Naive thymus-derived CD4-positive, alpha-beta T cell (primary cell): ENCODE measurements at places on chromosomes 5 and 9. TPM values are rescaled to one million over a fixed set of nuclear protein-coding genes. Genes with fewer than 3 reads are reported as not detected.

- no peak for DNase-seq
- H3K4me1 ChIP-seq: no peaks in the 10 kb centered on the region
- H3K27ac ChIP-seq: no peak overlapping the region
- H3K27me3 ChIP-seq: no peaks in the 10 kb centered on the region
- H3K36me3 ChIP-seq: no peaks in the 10 kb centered on the region
These were observed 71.2 kb upstream of the GNA14 start for GRCh38 chr9:77719321-77719720.

- H3K36me3 ChIP-seq: no peaks in the 10 kb centered on the region
- no peak for DNase-seq
- H3K27ac ChIP-seq: no peak overlapping the region
- no peaks in the 10 kb centered on the region for H3K27me3 ChIP-seq
These were observed 339.1 kb upstream of the CCNH start for GRCh38 chr5:87751824-87752223.

GRCh38 chr5:1725641-1726468 lies 73.8 kb downstream of the MRPL36 start:
- no peak for DNase-seq
- H3K4me1 ChIP-seq: no peaks in the 10 kb centered on the region
- peak overlapping the region; percentile 23 for H3K4me3 ChIP-seq
- no peaks in the 10 kb centered on the region for H3K27me3 ChIP-seq
- no peak overlapping the region for H3K27ac ChIP-seq

DNA sequence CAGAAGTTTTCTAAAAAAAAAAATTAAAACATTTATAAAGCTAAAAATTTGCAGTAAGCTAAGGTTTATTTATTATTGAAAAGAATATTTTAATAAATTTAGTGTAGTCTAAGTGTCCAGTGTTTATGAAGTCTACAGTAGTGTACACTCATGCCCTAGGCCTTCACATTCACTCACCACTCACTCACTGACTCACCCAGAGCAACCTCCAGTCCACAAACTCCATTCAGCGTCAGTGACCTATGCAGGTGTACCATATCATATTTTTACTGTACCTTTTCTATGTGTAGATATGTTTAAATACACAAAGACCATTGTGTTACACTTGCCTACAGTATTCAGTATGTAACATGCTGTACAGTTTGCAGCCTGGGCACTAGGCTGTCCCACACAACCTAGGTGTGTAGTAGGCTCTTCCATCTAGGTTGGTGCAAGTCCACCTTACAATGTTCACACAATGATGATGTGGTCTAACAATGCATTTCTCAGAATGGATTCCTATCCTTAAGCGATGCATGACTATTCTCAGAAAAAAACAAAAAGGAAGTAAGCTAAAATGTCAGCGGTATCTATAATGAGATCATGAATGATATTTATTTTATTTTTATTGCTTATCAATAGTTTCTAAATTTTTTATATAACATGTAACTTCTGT lies 336.7 kb downstream of the AGTPBP1 start:
- H3K4me3 ChIP-seq: no peak overlapping the region
- no peaks in the 10 kb centered on the region for H3K27me3 ChIP-seq
- DNase-seq: no peak
- H3K27ac ChIP-seq: no peak overlapping the region

GRCh38 chr5:52743970-52744369 lies 43.7 kb upstream of the ITGA1 start:
- no peaks in the 10 kb centered on the region for H3K27me3 ChIP-seq
- H3K4me3 ChIP-seq: no peak overlapping the region
- DNase-seq: peak; percentile 55
- peaks cover 35% of the 10 kb centered on the region for H3K4me1 ChIP-seq
- peak overlapping the region; percentile 49 for H3K27ac ChIP-seq
- no peaks in the 10 kb centered on the region for H3K36me3 ChIP-seq

GRCh38 chr5:163870441-163870840 lies 365.0 kb downstream of the MAT2B start:
- H3K4me1 ChIP-seq: no peaks in the 10 kb centered on the region
- DNase-seq: no peak
- H3K36me3 ChIP-seq: no peaks in the 10 kb centered on the region
- no peak overlapping the region for H3K27ac ChIP-seq

DNA sequence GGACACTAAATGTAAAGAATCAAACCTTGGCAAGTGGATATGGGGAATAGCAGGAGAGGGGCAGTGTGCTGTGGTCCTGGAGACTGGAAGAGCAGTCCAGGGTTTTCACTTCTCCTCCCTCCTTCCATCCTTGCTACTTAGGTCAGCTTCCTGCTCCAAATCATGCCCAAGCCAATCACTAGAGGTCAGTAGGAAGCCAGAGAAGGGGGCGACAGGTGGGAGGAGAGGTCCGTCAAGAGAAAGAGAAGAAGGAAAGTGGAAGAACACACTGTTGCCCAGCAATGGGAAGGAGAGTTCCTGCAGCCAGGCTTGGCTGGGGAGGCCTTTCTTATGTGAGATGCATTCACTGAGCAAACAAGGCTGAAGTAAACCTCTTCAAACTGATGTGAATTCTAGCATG lies 289.6 kb downstream of the DTWD2 start:
- H3K27ac ChIP-seq: no peak overlapping the region
- H3K36me3 ChIP-seq: no peaks in the 10 kb centered on the region
- no peak for DNase-seq
- H3K4me3 ChIP-seq: no peak overlapping the region

GRCh38 chr5:67268231-67269021 lies 71.8 kb upstream of the CD180 start:
- DNase-seq: no peak
- no peaks in the 10 kb centered on the region for H3K4me1 ChIP-seq
- no peaks in the 10 kb centered on the region for H3K36me3 ChIP-seq
- no peak overlapping the region for H3K27ac ChIP-seq

GRCh38 chr5:90558344-90559192 lies at the start of gene ADGRV1:
ADGRV1 (plus strand) TSS chr5:90558797; CDS start chr5:90558896, 99 bp downstream.
- no peak within 1 kb of the TSS for H3K4me3 ChIP-seq
- no peak for DNase-seq
- H3K27ac ChIP-seq: no peak within 1 kb of the TSS
- no peaks in the 10 kb centered on the region for H3K4me1 ChIP-seq

DNA sequence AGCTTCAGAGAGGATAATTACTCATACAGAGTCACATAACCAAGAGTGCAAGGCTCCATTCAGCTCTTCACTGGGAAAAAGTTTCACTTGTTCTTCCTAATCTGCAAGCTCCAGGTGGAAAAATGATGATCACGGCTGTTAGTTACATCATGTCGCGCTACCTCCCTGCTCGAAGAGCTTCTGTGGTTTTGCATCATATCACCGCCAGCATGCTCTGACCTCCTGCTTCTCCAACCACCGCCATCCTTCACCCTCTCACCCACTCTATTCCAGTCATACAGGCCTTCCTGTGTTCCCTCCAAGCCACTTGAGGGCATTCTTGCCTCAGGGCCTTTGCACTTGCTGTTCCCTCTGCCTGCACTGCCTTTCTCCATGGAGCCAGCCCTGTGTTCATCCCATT lies 47.1 kb downstream of the COL27A1 start:
- H3K27ac ChIP-seq: no peak overlapping the region
- H3K36me3 ChIP-seq: no peaks in the 10 kb centered on the region
- no peak overlapping the region for H3K4me3 ChIP-seq
- no peak for DNase-seq

GRCh38 chr9:137046088-137046787 lies at the start of gene NPDC1:
NPDC1 (minus strand) TSS chr9:137046177; CDS start chr9:137045989, 188 bp downstream.
- no peak within 1 kb of the TSS for H3K27ac ChIP-seq
- peaks cover 9% of the 10 kb centered on the region for H3K27me3 ChIP-seq
- H3K36me3 ChIP-seq: no peaks in the 10 kb centered on the region

DNA sequence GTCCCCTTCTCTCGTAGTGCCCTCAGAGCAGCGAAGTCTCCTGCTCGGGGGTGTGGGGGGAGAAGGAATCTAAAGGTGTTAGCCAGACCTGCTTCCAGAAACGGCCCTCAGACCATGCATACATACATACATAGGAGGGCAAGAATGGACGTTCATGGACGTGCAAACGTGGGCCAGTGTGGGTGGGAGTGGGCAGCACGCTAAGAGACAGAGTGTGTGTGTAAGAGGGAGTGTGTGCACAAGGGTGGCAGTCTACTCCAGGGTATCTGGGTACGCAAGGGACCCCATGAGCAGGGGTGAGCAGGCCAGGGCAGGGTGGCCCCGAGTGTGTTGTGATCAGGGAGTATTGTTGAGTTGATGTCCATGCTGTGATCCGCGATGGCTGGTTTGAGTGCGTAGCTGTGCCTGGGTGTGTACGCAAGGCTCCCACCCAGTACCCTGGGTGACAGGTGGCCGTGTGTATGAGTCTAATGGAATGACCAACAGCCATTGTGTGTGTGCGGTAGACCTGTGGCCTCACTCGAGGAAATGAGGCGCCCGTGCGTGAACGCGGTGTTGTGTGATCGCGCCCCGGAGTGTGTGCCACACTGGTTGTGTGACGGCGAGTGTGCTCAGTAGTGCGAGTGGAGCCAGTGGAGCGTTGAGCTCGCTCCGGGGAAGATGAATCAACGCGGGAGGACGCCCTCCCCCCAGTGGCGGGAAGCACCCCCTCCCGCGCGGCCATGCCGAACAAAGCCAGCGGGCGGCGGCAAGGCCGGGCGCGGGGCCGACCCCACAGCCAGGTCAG lies 826 bp downstream of the GPRIN1 start:
- no peak overlapping the region for H3K27ac ChIP-seq
- H3K4me1 ChIP-seq: peaks cover 3% of the 10 kb centered on the region
- peaks cover 5% of the 10 kb centered on the region for H3K27me3 ChIP-seq
- no peaks in the 10 kb centered on the region for H3K36me3 ChIP-seq
- H3K4me3 ChIP-seq: no peak overlapping the region

DNA sequence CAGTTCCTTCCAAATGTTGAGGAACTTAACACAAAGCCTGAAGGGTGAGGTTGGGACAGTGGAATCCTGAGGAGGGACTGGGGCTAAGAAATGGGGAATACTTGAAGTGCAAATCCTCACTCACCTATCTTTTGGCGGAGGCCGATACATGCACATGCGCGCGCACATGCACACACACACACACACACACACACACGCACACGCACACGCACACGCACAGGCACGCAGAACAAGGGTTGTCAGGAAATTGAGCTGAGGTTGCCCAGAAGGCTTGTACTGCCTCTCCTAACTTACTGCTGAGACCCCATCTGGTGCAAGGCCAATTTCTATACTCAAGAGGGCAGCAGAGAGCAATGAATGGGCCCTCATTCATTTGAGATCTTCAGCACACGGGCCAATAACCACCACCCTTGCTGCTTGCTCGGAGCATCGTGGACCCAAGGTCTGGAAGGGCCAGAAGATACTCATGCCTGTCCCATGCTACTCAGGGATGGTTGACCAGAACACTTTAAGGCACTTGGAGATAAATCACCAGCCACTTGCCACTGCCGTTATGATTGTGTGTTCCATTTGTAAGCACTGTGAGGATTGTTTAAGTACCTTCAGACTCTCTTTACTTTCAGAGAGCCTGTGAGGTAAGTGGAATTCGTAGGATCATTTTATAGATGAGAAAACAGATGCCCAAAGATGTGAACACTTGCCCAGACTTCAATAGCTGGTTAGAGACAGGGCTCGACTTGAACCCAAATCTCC lies 21.5 kb downstream of the BTF3 start:
- H3K27me3 ChIP-seq: no peaks in the 10 kb centered on the region
- H3K4me1 ChIP-seq: no peaks in the 10 kb centered on the region
- no peak overlapping the region for H3K4me3 ChIP-seq
- H3K36me3 ChIP-seq: no peaks in the 10 kb centered on the region
- no peak overlapping the region for H3K27ac ChIP-seq

GRCh38 chr5:58235299-58235698 lies 224.6 kb downstream of the PLK2 start:
- no peak overlapping the region for H3K27ac ChIP-seq
- DNase-seq: no peak
- no peaks in the 10 kb centered on the region for H3K4me1 ChIP-seq
- H3K4me3 ChIP-seq: no peak overlapping the region
- no peaks in the 10 kb centered on the region for H3K36me3 ChIP-seq
- no peaks in the 10 kb centered on the region for H3K27me3 ChIP-seq

DNA sequence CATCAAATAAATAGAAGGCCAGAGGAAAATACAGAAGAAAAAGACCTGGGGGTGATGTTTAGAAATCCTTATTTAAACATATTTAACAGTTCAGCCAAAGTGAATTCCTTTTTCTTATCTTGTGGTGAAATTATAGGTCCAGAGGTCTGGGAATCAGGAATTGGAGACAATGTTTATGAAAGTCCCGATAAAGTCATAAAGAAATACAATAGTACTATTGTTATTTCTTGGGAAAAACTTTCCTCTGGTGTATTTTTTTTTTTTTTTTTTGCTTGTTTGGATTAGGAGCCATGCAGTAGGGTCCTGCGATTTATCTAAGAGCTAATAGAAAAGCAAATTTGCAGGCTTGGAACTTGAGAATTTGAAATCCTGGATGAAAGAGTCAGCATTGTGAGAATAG lies 426 bp downstream of the C7 start:
- no peaks in the 10 kb centered on the region for H3K27me3 ChIP-seq
- no peak overlapping the region for H3K27ac ChIP-seq
- no peak for DNase-seq
- H3K4me1 ChIP-seq: no peaks in the 10 kb centered on the region
- H3K4me3 ChIP-seq: no peak overlapping the region
- no peaks in the 10 kb centered on the region for H3K36me3 ChIP-seq

S1PR3 gene
- 0.19 TPM for total RNA-seq

CNTFR gene
- total RNA-seq: not detected

SPAAR gene
- not detected for total RNA-seq

SLC25A25 gene
- 15.1 TPM for total RNA-seq

ARID3C gene
- total RNA-seq: 0.36 and 0.46 TPM in 2 replicates
